ENCODE measurements at places on chromosomes 2 and 18.
A peak's percentile ranks its signal among the peaks of the same experiment; 100 is the strongest.

DNA sequence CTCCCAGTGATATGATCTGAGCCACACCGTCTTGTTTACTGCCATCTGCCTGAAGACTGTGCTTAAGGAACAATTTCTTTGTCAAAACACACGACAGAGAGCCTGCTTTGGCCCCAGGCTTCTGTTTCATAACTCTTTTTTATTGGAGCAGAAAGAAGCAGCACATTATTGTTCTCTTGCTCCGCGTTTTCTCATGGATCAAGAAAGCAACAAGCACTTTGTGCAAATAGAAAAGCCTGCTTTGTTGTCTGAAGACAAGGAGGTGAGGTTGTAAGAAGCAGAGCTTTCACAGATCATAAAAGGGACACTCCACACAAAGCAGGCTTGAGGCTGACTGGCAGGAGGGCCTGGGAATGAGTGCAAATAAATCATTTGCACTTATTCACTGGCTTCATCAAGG, 118.3 kb upstream of the FAM136A start:
- no peak for DNase-seq

DNA sequence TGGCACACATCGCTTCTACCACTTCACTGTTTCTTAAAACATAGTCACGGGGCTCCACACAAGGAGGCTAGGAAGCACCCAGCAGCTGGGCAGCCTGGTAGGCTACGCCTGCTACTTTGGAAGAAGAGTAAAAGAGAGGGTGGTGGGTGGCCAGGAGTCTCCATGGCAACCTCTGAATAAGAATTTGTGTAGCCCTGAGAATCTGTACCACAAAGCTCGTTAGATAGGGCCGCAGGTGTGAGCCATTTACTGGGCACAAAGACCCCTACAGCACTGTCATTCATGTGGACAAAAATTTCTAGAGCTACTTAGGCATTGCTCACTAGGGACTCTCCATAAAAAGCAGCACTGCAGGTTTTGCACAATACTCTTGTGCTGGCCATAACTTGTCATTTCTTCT, 166.4 kb upstream of the MSH6 start:
- no peak for DNase-seq

GRCh38 chr18:68642003-68642402, 72.9 kb downstream of the TMX3 start:
- no peak for DNase-seq

DNA sequence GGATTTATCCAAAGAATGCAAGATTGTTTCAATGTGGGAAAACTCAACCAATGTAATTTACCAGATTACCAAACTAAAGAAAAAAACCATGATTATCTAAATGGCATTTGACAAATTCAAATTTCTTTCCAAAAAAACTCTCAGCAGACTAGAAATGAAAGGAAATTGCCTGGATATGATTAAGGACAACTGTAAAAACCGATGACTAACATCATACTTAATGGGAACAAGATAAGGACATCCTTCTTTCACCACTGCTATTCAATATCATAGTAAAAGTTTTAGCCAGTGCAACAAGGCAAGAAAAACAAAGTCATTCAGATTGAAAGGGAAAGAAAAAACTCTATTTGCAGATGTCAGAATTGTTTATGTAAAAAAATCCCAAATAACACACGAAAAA, 4.4 kb upstream of the CCDC150 start:
- DNase-seq, result no peak

GRCh38 chr2:129369437-129369836, 610.0 kb upstream of the RAB6C start:
- DNase-seq, result no peak

GRCh38 chr18:23998820-23999219, 15.7 kb upstream of the TTC39C start:
- DNase-seq, result no peak

DNA sequence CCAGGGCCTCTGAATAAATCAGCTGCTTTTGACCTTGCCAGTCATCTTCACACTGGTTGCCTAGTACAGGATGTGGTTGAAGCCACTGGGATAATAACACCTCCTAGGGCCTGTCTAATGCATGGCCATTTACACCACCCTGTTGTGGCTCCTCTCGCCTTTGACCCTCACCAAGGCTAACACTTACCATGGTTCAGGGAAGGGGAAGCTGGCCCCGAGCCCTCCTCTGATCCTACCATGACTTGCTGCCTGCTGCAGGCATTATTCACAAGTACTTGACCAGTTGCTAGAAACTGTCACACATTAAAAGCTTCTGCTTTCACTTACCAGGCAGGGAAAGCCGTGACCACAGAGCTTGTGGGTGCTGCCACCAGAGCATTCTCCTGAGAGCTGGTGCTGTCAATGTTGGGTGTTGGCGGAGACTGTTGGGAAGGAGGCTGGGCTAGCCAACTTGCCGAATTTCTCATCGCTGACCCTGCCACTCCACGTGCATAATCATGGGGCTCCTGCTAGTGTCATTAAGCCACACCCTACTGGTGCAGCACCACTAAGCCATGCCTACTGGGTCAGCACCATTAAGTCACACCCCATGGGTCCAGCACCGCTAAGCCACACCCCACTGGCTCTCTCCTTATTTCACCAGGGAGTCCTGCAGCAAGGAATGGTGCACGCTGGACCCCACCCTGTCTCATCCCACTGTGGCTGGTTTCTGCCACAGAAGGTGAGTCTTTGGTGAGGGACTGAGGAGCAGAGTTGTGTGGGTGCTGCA, 47.0 kb upstream of the TTC39C start:
- no peak for DNase-seq

DNA sequence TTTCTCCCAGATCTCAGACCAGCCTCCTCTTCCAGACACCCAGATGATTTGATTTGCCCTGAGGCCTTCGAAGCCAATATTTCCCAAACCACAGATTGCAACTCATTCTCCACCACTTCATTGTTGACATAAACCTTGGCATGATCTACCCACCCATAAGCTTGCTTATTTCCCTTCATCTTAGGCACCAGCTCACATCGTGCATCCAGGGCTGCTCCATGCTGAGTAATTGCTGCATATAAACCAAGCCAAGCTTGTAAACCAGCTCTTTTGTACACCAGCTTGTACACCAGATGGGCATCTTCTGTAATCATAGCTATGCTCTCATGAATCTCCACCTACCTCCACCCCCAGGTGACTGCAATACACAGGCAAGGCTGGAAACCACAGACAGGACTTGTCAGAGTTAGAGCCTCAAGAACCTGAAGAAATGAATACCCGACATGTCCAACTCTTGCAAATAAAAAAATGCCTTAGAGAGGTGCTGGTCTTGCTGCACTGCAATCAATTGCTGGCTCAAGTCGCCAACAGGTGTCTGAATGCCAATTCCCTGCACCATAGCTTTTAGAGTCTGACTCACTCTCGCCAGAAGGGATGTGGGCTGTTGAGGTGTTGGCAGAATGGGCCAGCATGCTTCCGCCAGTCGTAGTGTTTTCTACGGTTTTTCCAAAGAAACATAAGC, 31.5 kb downstream of the TRABD2A start:
- DNase-seq, result no peak

DNA sequence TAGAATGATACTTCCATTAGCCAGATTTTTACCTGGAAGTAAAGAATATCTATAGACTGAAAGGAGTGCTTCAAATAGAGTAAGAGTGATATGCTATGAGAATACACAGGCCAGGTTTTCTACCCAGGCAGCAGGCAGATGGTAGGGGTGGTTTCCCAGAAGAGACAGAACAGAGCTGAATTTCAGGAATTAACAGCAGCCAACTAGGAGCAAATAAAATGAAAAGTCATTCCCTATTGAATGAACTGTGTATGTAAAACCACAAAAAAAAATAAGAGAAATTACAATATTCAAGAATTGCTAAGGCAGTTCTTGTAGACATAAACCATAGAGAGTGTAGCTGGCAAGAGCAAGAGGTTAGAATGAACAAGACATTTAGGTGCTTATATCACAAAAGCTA, 336.8 kb downstream of the KCNJ3 start:
- DNase-seq, result peak; percentile 15

GRCh38 chr18:32446780-32447179, 23.9 kb downstream of the GAREM1 start:
- DNase-seq, result no peak

DNA sequence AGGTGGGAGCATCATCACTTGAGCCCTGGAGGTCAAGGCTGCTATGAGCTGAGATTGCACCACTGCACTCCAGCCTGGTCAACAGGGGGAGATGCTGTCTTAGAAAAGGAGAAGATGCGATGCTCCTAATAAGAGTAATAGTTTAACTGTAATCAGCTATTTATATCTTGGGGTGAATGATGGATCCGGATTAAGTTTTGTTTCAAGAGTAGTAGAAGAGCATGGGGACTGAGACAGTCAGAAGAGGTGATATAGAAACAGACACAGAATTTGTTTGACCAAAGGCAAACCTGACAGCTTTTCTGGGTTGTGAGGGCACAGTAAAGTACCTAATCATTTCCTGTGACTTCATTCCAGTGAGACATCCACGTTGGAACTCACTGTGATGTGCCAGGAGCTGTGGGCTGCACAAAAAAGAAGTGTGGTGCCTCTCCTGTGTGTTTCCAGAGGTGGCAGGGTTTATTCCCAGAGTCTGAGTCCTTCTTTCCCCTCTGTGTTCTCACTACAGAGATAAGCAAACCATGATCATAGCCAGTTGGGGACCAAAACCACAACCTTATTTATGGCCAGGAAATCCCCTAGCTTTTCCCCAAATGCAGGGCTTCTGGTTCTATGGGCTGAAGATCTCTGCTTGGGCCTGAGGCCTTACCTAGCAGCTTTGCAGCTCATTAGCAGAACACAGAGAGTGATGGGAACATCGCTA, 113.7 kb downstream of the XRCC5 start:
- no peak for DNase-seq

DNA sequence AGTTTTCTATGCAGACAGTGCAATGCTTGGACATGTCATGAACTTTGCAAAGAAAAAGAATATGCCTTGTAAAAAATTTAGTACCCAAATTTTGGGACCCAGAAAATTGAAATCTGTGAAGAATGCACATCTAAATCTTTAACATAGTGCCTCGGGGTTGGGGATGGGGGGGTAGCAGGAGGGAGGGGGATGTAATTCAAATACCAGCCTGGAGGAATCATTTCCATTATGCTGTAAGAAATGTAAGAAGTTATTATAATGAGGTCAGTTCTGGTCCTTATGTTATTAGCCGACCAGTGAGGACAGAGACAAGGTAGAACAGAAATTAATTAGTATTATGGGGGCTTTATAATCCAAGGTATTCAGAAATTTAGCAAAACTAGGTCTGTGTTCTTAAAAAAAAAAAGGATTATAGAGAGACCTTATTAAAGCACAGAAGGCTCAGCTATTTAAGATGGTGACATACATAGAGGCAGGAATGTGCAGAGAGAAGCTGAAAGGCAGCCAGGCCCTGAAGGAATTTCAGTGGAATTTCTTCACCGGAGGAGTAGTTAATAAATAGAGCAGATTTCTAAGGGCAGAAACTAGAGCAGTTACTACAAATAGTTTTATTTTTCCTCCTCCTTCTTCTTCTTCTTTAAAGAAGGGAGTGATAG, 89.0 kb upstream of the RBMS1 start:
- DNase-seq, result no peak

GRCh38 chr2:1685957-1686783, 58.1 kb downstream of the PXDN start:
- DNase-seq, result no peak

DNA sequence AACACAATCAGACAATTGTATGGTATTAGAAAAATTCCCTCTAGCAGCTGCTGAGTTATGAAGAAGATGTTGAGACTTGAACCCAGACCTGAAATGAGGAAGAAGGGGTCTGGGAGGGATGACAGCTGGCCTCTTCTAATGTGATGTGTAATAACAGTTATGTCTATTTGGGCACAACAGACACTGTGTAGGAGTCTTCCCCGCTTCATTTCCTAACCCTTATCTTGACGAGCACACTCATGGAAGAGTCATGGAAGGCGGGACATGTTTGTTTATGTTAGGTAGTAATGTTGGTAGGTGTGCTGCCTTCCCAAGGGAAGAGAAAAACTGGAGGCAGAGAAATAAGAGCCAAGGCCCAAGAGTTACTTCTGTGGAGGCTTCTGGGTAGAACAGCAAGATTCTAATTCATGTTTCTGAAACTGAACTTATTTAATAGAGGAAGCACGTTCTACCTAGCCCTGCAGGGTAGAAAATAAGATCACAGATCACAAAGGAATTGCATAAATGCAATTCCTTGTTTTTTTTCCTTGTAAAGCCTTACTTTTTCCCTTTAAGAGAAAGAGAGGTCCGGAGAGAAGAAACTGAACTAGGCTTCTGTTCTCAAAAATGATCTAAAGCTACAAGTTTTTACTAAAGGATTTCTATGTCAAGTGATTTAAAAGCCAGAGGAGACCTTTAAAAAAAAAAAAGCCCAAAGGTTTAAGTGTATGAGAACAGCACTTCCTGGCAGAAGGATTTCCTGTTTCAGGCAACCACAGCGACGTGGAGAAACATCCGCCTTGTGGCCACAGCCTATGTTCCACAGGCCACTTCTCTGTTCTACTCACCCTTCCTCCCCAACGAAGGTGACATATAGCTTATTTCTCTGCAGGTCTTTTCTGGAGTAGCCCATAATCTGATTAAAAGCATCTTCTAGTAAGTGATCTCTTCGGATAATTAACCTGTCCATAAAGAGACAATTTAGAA, 68.5 kb upstream of the STK17B start:
- no peak for DNase-seq

- DNase-seq, result no peak
Measured at GRCh38 chr18:43534511-43534910, 257.2 kb upstream of the SYT4 start.

DNA sequence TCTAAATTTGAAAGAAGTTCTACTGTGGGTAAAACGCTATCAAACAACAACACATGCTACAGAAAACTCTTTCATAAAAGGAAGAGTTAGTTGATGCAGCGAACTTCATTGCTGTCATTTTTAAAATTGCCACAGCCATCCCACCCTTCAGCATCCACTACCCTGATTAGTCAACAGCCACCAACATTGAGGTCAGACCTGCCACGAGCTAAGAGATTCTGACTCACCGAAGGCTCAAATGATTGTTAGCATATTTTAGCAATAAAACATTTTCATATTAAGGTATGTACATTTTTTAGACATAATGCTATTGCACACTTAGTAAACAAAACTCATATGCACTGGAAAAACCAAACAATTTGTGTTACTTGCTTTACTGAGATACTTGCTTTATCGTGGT, 347.1 kb downstream of the CLIP4 start:
- DNase-seq, result no peak

DNA sequence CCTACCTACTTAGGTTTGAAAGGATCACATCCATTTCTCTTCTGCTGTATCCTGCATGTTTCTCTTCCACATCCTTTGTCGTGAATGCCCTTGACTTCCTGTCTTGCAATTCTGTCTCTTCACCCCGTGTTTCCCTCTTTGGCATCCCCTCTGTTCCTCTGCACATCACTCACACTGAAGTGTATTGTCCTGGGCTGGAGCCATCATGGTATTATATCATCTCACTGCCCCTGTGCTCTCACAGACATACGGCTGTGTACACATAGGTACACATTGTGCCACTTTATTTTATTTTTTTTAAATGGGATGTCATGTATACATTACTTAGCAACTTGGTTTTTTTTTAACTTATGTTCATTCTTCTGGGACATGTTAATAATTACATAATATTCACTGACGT, 291.6 kb downstream of the ALPK2 start:
- no peak for DNase-seq

All from glutamatergic neuron (in vitro differentiated cells).